Cardiac muscle cell (in vitro differentiated cells and primary cell): ENCODE measurements at places on chromosomes 6 and 20.

DNA sequence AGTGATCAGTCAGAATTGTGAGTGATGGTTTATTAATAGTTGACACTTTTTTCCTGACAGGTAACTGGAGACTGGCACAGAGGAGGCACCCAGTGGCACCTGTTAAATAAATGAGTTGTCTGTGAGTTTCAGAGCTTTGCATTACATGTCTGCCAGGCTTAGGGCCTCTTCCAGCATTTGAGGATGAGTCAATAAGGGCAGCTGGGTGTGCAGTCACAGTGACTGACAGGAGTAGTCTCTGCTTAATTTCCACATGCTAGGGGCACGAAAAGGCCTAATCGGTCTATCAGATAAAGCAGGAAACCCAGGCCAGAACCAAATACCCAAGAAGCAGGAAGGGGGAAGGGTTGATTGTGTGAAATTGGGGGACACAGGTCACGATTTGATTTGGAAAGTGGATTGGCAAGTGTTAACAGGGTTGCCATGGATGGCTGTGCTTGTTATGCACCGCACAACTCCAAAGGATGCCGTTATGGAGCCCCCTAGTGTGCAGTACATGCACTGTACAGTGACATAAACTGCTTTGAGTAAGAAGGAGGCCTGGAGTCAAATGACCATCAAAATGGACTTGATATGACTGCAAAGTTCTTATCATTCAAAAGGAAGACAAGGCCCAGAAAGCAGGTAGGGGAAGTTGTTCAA, 111.9 kb upstream of the GGTLC1 start:
- DNase-seq = peak; percentile 85

GRCh38 chr20:32628960-32629530, 43.9 kb upstream of the NOL4L start:
- DNase-seq = no peak

DNA sequence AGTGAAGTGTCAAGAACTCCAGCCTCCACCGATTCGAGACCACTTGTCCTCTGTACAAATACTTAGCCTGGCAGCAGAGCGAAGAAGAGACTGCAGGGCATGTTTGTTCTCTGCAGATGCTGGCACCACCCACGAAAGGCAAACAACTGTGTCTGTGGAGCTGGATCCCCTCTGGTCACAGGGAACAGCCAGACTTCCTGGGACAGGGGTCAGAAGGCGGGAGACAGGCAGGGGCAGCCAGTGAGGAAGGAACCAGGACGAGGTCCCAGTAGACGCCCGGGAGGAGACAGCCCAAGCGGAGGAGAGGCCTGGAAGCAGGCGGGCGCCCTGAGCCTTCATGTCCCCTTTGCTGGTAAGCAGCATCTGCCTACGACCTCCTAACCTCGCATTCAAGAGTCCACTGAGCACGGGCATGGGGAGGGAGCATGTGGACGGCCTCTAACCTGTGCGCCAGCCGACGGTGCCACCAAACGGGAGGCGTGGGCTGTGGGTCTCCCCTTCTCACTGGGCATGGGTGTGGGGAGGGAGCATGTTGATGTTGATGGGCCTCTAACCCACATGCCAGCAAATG, 265.5 kb downstream of the DLL1 start:
- DNase-seq = no peak

GRCh38 chr6:167141667-167142432, 15.9 kb downstream of the GPR31 start:
- DNase-seq = peak; percentile 70
